ENCODE measurements at places on chromosomes 5 and 9.

DNA sequence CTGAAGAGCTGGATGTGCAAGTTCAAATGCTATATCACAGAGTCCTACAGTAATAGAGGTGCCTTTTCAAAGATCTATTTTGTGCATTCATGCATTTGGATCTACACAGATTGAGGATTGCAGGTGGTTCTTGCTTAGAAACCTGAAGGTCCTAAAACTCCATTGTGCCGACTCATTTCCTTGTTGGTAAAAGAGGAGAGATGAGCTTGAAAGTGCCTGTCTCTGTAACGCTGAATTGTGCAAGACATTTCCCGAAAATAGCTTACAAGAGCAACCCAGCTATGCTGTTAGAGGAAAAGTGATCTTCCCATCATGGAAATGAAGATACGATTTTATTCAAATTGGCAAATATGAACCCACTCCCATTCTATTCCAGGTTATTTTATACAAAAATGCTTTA is 110.7 kb upstream of the CXCL14 start:
- no peak for DNase-seq

DNA sequence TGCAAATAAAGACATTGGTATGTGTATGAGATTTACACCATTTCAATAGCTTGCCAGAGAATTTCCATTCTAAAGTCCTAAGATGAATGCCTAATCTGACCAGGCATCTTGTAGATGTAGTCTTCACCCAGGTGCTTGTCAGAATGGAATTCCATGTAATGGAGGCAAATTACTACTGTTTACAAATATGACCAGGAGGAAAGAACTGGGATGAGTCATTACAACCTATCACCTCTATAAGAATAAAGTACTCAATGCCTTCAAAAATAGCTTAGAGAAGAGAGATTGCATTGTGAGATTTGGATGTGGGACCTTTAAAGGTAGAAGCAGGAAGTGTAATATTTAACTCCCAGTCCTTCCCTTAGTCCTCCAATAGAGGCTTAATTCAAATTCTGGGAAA is 507.0 kb upstream of the PTGER4 start:
- DNase-seq, result no peak

GRCh38 chr5:105238561-105238960 is 1676.0 kb upstream of the NUDT12 start:
- no peak for DNase-seq

DNA sequence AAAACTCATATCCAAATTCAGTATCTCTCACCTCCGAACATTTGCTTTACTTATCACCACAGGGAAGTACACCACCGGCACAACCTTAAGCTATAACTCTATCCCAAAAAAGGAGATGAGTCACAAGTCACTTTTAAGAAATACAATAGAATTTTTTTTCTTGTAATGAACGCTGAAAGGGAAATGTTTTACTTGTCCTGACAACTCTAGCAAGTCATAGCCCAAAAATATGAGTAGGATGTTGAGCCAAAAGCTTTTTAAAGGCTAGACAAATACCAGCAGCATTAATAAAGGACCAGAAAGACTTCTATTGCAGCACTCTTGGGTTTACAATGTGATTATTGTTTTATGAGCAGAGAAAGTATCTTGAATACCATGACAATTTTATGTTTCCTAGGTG is 147.3 kb upstream of the FST start:
- no peak for DNase-seq

DNA sequence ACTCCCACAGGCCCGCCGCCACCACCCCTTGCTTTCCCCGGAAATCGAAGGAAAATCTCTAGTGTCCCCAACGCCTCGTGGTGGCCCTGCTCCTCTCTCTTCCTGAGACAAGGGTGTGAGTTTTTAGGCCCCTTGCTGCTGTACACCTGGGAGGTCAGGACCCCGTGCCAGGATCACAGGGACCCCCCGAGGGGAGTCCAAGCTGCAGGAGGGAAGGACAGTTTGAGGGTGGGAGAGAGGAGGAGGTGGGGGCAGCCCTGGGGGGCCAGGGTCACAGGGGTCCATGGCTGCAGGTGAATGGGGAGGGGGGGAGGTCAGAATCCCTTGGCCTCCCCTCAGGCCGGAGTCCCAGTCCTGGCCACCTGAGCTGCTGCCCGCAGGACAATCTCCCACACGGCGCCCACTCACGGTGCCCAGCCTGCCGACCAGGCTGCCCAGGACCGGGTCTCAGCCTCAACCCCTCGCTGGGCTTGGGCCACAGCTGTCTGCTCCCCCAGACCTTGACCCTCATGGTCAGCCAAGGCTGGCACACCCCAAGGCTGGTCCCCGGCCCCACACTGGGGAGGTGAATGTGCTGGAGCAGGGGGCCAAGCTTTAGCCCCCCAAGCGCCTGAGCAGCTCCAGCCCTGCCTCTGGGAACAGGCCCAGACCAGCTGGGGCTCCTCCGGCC is 19.9 kb downstream of the TPPP start:
- no peak for DNase-seq
